AG04449 (cell line): ENCODE measurements at places on chromosomes 6 and 20.

DNA sequence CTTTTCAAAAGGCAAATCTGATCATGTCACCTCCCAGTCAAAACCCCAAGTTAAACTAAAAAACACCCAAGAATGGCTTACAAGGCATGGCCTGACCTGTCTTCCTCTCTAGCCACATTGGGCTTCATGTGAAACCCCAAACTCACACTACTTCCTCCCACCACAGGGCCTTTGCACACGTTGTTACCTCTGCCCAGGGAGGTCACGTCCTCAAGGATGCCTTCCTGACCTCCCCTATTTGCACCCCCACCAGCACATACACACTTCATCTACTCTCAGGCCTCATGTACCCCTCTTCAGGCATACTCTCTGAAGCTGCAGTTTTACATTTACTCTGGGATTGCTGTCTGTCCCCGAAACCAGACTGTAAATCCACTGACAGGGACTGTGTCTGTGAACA, 6.1 kb downstream of the EZR start:
- DNase-seq = no peak

GRCh38 chr20:3283222-3283820, 44.3 kb upstream of the SLC4A11 start:
- DNase-seq = no peak

DNA sequence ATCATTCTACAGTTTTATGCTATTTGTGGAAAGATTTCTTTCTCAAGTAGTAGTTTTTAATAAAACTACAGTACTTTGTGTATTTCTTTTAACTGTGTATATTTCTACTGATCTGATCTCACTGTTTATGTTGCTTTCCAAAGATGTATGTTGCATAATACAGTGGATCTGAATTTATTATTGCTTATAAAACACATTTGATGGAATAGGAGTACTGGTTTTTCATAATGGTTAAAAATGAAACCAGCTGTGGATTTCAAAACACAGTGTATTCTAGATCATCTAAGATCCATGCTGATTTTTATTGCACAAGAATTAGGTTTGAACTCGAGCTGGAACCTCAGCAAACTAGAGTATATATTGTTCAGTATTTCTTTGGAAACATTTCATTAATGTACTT, 8.0 kb downstream of the NKX2-4 start:
- DNase-seq = no peak

DNA sequence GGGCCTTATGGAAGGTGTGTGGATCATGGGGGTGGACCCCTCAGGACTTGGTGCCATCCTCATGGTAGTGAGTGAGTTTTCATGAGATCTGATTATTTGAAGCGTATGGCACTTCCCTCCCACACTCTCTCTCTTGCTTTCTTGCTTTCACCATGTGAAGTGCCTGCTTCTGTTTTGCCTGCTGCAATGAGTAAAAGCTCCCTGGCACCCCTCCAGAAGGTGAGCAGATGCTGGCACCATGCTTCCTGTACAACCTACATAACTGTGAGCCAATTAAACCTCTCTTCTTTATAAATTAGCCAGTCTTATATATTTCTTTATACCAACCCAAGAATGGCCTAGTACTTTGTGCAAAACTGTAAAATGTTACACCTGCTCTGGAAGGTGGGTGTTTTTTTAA, 396.8 kb upstream of the HS3ST5 start:
- no peak for DNase-seq

GRCh38 chr20:62618611-62619529, 23.4 kb upstream of the SLCO4A1 start:
- DNase-seq = no peak

DNA sequence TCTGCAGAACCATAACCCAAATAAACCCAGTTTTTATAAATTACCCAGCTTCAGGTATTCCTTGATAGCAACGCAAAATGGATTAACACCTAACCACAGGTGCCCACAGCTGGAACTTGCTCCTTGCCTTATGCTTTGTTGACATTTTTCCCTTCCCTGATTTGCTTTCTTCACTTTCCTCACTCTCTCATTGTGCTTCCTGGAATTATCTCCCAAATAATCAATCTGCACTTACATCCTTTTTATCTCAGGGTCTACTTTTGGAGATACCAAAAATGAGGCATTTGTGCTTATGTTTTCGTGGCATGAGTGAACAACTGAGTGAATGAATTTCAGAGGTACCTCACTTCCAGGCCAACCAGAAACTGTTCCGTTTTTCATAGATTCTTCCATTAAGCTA, 374.3 kb downstream of the DOK5 start:
- no peak for DNase-seq

DNA sequence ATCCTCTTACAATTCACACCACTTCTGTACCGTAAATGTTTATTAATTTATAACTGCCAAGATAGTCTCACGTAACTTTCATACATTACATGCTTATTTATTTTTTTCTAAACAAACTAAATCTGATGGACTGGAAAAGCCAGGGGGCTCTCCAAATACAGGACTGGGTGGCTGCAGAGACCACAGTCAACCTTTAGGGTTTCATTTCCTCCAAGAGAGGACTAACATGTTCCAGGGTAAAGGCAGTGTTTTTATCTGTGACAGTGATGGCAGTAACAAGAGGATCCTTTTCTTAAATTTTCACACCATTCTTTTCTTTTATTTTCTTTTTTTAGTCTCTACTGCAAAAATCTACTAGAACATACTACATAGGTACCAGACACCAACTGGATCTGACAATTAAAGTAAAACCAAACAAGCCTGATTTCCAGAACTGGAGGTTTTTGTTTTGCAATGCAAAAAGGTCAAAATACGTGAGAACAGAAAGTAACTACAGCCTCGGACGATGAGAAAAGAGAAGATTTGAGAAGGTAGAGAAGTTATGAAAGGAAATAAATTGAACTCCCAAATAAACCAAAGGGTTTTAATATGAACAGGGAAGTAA, 1.2 kb downstream of the LMBRD1 start:
- DNase-seq = no peak

DNA sequence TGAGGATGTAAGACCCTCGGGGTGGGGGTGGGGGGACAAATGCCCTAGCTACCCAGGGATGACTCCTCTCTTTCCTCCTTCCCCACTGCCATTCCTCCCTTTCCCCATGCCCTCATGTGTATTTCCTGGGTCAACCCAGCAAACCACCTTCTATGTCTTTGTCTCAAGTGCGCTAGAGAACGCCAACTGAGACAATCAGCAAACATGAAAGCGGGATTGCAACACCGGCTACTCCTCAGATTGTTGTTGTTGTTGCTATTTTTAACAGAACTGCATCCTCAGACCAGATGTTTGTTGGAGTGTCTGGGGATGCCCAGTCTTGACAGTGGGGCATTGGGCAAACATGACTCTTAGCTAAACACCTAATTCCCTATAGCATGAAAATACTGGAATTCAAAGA, 39.3 kb upstream of the HIVEP1 start:
- no peak for DNase-seq

DNA sequence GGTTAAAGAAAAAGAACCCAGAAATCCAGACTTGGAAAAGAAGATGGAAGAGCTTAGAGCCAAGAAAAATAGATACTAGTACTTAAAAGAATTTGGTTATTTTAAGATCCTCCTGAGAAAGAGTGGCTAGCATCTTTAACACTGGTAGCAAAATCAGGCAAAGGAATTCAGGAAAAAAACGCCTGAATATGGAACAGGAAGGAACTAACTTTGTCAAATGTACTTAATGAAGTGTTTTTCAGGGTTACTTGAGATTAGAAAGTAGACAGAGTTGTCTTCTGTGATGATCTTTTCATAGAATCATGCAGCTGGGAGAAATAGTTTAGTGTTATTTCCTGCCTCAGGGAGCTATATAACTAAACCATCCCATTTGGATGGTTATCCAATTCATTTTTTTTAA, 50.8 kb upstream of the SASH1 start:
- DNase-seq = peak; percentile 49

DNA sequence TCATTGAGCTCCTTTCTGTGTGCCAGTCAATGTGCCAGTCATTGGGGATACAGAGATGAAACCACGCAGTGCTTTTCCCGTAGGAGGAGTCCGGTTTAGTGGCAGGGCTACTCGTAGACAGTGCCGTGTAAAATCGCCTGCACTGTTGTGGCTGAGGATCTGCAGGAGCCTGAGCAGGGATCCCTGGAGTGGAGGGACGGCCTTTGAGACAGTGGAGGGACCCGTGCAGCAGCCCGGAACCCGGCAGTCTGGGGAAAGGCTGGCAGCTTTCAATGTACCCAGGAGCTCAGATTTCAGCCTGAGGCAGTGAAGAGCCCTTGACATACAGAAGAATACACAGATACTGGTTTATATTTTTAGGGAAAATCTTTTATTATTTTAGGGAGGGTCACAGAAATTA, 203.3 kb downstream of the ARID1B start:
- no peak for DNase-seq

DNA sequence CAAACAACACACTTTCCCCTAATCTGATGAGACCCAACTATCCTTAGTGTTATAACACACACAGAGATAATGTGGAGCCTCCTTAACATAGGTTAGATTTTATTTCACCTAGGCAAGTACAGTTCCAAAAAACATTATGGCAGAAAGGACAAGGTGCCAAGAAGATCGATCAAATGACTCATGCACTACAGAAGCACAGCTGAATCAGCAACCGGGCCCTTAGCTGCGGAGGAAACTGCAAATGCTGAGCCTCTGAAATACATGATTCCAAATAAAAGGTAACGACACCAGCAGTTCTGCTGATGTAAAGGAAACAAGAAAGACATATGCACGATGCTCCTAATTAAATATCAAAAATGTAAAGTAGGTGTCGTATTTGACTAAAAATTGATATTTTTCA, 19.9 kb upstream of the MUC21 start:
- DNase-seq = no peak

GRCh38 chr20:33843854-33844253, 32.7 kb downstream of the CHMP4B start:
- no peak for DNase-seq

DNA sequence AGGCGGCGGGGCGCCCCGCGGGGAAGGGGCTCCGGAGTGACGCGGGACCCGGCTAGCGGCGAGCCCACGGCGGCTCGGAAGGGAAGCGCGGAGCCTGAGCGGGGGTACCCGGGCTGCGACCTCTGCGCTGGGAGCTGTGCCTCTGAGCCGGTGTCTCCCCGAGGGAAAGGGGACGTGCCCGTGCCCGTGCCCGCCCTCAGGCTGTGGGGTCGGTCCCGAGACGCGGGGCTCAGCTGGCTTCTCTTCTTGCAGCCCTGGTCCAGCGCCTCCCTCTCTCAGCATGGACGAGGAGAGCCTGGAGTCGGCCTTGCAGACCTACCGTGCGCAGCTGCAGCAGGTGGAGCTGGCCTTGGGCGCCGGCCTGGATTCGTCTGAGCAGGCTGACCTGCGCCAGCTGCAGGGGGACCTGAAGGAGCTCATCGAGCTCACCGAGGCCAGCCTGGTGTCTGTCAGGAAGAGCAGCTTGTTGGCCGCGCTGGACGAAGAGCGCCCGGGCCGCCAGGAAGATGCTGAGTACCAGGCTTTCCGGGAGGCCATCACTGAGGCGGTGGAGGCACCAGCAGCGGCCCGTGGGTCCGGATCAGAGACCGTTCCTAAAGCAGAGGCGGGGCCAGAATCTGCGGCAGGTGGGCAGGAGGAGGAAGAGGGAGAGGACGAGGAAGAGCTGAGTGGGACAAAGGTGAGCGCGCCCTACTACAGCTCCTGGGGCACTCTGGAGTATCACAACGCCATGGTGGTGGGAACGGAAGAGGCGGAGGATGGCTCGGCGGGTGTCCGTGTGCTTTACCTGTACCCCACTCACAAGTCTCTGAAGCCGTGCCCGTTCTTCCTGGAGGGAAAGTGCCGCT, 686 bp downstream of the ZGPAT start:
- no peak for DNase-seq

- no peak for DNase-seq
These were observed 41.4 kb downstream of the DTNBP1 start for GRCh38 chr6:15621203-15622044.

GRCh38 chr6:7841781-7842468, 68.7 kb downstream of the TXNDC5 start:
- no peak for DNase-seq

DNA sequence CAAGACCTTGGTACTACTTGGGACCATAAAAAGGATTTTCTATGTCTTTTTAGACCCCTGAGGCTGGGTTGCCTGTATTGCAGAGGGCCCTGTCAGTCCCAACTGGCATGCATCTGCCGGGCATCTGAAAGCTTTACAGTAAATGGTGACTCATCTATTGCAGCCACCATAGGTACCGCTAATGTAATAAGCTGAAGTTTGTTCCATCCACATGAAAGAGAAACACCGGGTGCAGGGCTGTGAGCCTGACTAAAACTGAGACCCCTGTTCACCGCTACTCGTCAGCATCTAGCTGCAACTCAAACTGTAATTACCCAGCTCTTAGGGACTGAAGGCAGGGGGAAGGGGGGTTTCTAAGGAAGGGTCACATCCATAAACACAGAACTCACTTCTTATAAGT, 49.5 kb downstream of the TRERF1 start:
- no peak for DNase-seq

- DNase-seq = no peak
These were observed 30.2 kb upstream of the GGTLC1 start for GRCh38 chr20:24018796-24019195.

DNA sequence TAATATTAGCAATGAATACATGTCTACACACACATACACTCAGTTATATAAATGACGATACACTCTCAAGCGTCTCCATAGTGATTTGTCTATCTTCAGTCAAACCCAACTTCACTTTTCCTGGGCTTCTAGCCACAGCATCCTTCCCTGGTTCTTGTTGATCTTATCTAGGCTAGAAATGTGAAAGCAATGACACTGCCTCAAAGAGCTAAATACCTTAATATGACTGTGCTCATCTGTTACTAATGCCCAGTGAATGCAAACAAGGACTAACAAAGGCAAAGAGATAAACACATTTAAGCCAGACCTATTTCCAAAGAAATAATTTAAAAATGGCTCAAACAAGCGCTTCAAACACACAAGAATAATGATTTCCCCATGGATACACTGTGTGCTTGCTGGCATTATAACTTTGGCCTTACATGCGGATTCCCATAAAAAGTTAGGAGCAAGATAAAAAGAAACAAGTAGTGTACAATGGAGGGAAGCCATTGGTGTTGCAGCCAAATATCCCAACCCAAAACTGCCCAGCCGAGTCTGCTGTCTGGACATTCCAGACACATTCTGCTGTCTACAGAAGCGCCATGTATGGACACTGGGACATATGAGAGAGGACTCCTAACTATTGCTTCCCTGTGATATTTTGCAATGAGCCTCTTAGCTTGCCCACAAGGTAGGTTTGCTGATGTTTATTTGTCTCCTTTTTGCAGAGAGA, 19.5 kb upstream of the DAAM2 start:
- peak; percentile 38 for DNase-seq

DNA sequence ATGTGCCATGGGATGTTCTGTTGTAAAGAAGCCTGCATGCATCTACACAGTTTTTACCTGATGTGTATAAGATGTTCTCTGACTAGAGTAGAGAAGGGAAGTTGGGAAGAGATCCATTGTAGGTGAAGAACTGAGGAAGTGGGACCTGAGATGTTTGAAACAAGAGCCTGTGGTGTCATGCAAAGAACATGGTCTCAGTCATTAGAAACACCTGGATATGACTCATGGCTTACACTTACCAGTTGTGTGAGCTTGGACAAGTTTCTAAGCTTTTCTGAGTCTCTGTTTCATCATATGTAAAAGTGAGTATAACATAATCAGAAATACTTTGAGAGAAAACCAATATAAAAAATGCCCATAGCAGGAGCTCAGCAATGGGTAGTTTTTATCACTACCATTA, 51.9 kb upstream of the SEC63 start:
- no peak for DNase-seq

GRCh38 chr20:46252352-46253091, 55.8 kb downstream of the CDH22 start:
- DNase-seq = no peak
